H9 (cell line): ENCODE measurements at places on chromosomes 11 and 22. TPM values are rescaled to one million over a fixed set of nuclear protein-coding genes. Genes with fewer than 3 reads are reported as not detected.
A peak's percentile ranks its signal among the peaks of the same experiment; 100 is the strongest.

DNA sequence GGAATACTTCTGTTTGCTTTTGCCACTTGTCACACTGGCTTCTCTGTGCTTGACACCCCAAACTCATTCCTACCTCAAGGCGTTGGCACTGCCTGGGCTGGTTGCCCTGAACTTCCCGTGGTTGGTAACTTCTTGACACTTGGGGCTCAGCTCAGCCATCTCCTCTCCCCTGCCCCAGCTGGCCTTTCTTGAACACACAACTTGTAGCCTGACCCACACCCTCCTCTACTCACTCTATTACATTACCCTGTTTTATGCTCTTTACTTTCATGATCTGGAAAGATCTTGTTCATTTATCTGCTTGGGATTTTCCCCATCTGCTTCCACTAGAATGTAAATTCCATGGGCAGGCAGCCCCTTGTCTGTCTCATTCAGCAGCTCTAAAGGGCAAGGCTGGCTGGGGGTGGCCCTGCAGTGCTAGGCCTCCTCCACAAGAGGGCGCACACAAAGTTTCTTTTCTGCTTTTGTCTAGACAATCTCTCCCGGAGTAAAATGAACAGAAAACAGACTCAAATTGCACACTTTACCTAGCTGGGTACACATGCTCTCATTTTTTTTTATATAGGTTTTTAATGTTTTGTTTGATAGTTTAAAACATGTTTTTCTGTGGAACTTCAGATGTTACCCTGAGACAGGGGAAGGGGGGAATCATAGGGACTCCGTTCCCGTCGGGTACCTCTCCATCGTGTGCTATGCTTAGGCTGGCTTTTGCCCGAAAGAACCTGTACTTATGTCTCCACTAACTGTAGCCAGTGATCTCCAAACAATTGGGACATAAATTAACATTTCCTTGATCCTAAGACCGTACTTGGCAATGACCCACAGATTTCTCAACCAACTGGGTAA is 16.4 kb upstream of the MRGPRX2 start:
- H3K27ac ChIP-seq = no peak overlapping the region
- H3K4me3 ChIP-seq = no peak overlapping the region
- H3K27me3 ChIP-seq = no peaks in the 10 kb centered on the region
- peak; percentile 71 for DNase-seq

Gene ISX
- total RNA-seq = not detected in 2 replicates

- no peaks in the 10 kb centered on the region for H3K27me3 ChIP-seq
- H3K4me3 ChIP-seq = no peak overlapping the region
- H3K27ac ChIP-seq = no peak overlapping the region
- no peaks in the 10 kb centered on the region for H3K4me1 ChIP-seq
- H3K36me3 ChIP-seq = peaks cover 10% of the 10 kb centered on the region; the same call in 1 of the 3 replicates
These were observed 5.5 kb downstream of the KIAA0930 start for GRCh38 chr22:45235101-45235777.

- H3K27me3 ChIP-seq = no peaks in the 10 kb centered on the region
- no peaks in the 10 kb centered on the region for H3K36me3 ChIP-seq
- DNase-seq = no peak
- no peaks in the 10 kb centered on the region for H3K4me1 ChIP-seq
These were observed 409.6 kb downstream of the GUCY1A2 start for GRCh38 chr11:106608677-106609076.

Gene BTG4
- not detected in 2 replicates for total RNA-seq

Gene RFPL2
- total RNA-seq = not detected in 2 replicates
